Esophagus squamous epithelium (tissue), 5 donors: ENCODE measurements at places on chromosomes 3 and 15. TPM values are rescaled to one million over a fixed set of nuclear protein-coding genes. Genes with fewer than 3 reads are reported as not detected.

DNA sequence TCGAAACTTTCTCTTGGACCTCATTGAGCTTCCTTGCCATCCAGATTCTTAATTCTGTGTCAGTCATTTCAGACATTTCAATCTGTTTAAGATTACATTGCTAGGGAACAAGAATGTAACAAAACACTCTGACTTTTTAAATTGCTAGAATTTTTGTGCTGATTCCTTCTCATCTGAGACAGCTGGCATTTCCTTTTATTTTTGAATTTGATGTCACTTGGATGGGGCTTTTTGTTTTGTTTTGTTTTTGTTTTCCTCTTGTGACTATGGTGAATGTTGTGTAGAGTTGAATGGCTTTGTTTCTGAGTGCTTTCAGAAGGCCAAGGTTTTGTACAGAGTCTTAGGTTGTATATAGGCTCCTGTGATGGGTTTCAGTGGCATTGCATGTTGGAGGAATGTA, 1129.3 kb downstream of the NAALADL2 start:
- no peak for DNase-seq
- H3K36me3 ChIP-seq, result no peaks in the 10 kb centered on the region
- no peaks in the 10 kb centered on the region for H3K4me1 ChIP-seq

The FGF7 gene
- 4.7 TPM for total RNA-seq

The SLC38A3 gene
- not detected for total RNA-seq

The GPR171 gene
- total RNA-seq, result 2.7 TPM
